ENCODE measurements at places on chromosomes 1 and 21.

DNA sequence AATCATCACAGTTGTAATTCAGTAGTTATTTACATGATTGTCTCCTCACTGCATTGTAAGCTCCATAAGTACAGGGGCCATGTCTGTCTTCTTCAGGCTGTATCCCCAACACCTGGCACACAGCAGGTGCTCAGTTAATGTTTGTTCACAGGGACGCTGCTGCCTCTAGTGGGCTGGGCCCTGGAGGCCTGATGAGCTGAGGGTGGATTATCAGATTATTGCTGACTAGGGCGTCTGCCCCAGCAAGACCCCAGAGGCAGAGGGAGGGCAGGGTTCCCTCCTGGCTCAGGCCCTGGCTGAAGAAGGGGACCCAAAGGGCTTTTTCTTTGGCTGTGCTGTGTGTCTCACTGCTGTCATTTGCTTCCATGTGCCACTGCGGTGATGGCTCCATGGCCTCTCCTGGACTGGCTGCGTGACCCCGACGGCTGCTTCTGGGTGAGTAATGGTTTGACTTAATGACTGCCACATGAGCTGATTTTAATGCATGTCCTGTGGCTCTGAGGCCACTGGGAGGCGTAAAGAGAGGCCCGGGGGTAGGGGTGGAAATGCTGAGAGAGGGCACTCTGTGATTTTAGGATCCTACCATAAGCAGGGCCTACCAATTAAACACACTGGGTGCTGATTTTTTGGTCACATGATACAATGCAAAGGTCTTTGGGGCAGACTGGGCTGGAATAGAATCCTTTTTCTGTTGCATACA lies 20.8 kb upstream of the EPB41 start:
- no peak for DNase-seq

DNA sequence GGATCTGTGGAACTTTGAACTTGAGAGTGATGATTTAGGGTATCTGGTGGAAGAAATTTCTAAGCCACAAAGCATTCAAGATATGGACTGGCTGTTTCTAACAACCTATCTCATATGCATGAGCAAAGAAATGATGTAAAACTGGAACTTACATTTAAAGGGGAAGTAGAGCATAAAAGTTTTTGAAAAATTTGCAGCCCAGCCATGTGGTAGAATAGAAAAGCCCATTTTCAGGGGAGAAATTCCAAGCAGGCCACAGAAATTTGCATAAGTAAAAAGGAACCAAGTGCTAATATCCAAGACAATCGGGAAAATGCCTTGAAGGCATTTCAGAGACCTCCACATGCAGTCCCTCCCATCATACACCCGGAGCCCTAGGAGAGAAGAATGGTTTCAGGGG lies 15.7 kb downstream of the RIIAD1 start:
- no peak for DNase-seq

- no peak for DNase-seq
Measured at GRCh38 chr1:214244841-214245240, 36.1 kb upstream of the SMYD2 start.

- DNase-seq, result no peak
Measured at GRCh38 chr1:9084906-9085305, 15.5 kb upstream of the SLC2A5 start.

GRCh38 chr21:24259241-24259640 lies 1348.0 kb downstream of the MRPL39 start:
- no peak for DNase-seq

All from GM20000 (cell line).